ENCODE measurements at places on chromosomes 5 and 9. TPM values are rescaled to one million over a fixed set of nuclear protein-coding genes. Genes with fewer than 3 reads are reported as not detected.

GRCh38 chr9:21001581-21001980 is 29.9 kb downstream of the HACD4 start:
- H3K27ac ChIP-seq: peak overlapping the region; percentile 56
- DNase-seq: no peak

Gene CARD9
- 0.61 TPM for total RNA-seq

- H3K4me3 ChIP-seq: no peak overlapping the region
- no peak for DNase-seq
- peaks cover 56% of the 10 kb centered on the region for H3K4me1 ChIP-seq
- peaks cover 3% of the 10 kb centered on the region for H3K36me3 ChIP-seq
- H3K27ac ChIP-seq: no peak overlapping the region
- H3K27me3 ChIP-seq: no peaks in the 10 kb centered on the region
Observed at GRCh38 chr9:124210697-124211096, 47.1 kb upstream of the NEK6 start.

DNA sequence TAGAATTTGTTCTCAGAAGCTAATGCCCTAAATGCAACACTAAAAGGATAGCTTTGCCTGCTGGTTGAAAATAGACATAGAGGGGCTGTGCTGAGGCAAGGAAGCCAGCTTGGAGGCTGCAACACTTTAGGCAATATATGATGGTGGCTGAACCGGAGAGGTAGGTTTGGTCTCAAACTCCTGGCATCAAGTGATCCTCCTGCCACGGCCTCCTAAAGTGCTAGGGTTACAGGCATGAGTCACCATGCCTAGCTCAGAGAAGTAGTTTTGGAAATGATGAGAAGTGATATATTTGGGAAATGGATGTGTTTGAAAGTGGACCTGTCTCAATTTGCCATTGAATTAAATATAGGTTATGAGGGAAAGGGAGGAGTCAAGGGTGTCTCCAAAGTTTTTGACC is 10.0 kb downstream of the DUSP1 start:
- H3K27ac ChIP-seq: no peak overlapping the region
- peaks cover 17% of the 10 kb centered on the region for H3K27me3 ChIP-seq
- DNase-seq: no peak
- no peaks in the 10 kb centered on the region for H3K36me3 ChIP-seq
- H3K4me1 ChIP-seq: peaks cover 12% of the 10 kb centered on the region
- H3K4me3 ChIP-seq: no peak overlapping the region

- H3K36me3 ChIP-seq: peaks cover 4% of the 10 kb centered on the region
- H3K4me3 ChIP-seq: no peak overlapping the region
- no peak for DNase-seq
Observed at GRCh38 chr9:96100385-96101300, 201.3 kb downstream of the HSD17B3 start.

DNA sequence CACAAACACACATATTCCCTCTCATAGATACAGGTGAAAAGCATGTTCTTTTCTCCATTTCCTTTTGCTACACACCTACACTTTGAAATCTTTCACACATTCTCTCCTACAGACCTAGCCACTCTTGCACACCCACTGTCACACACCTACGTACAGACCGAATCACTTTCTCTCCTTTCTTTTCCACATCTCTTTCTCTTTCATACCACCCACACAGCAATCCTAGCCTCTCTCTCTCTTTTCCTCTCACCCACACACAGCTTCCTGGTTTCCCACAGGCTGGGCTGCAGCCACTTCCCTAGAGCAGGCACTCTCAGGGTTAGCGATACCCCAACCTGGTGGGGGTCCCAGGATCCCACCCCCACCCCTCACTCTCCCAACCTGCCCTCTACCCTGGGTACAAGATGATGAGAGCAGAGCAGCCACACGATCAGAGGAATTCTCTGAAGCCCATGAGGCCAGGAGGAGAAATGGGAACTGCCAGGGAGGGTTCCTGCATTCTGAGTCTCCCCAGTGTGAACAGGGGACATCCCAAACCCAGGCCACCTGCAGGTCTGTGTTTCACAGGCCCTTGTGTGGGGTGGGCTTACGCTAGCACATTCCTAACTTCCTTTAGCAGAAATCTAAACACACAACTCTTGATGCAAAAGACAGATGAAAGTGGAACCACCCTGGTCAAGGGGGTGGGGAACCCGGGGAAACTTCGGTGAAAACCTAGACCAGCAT is 17.1 kb upstream of the SYNPO start:
- DNase-seq: no peak
- peaks cover 1% of the 10 kb centered on the region for H3K36me3 ChIP-seq

Gene TAF11L5
- not detected for total RNA-seq

- peak; percentile 82 for DNase-seq
- peaks cover 4% of the 10 kb centered on the region for H3K36me3 ChIP-seq
- H3K4me3 ChIP-seq: peak overlapping the region; percentile 94
Observed at GRCh38 chr5:181188700-181189362, 16.2 kb downstream of the TRIM7 start.

DNA sequence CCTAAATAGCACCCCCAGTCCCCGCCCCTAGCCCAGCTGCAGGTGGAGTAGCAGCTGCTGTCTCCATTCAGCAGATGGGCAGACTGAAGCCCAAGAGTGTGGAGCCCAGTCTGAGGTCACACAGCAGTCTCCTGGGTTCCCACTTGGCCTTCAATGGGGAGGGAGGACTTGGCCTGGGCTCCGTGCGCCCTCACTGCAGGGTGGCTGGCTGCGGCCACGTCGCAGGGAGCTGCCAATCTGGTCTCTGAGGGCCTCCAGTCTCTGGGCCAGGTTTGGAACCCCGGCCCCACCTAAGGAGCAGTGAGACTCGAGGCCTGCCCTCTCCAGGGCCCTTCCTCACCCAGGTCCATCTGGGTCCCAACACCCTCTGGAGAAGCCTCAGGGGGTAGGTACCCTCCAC is 7.4 kb downstream of the KIF12 start:
- no peak overlapping the region for H3K27ac ChIP-seq
- H3K4me1 ChIP-seq: no peaks in the 10 kb centered on the region
- no peak overlapping the region for H3K4me3 ChIP-seq
- H3K36me3 ChIP-seq: no peaks in the 10 kb centered on the region

Data from activated naive CD8-positive, alpha-beta T cell treated with anti-CD3 and anti-CD28 coated beads, Interleukin-2, amount 10 ng/mL, durations not matched to agents 7 days and 5 days (primary cell).